ENCODE measurements at places on chromosomes 6 and 20.

- no peak for DNase-seq
Measured at GRCh38 chr6:165845493-165845892, 182.5 kb upstream of the PDE10A start.

DNA sequence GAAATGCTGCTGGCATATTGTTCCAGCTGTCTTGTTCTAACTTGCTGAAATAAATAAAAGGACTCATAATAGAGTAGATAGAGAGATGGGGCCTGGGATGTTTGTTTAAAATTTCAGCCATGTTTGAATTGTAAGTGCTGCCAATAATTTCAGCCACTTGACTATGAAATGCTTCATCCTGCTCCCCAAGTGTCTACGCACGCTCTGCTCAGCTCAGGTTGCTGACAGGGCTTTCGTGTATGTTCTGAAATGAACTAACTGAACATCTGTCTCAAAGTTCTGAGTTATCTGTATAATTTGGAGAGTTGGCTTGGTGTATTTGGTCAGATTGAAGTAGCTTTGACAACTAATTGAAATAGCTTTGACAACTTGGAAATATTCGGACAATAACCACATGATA is 387.8 kb downstream of the BMP2 start:
- no peak for DNase-seq

GRCh38 chr6:52420668-52421358 is 671 bp downstream of the EFHC1 start:
- no peak for DNase-seq

GRCh38 chr6:45679631-45680030 is 301.9 kb upstream of the SUPT3H start:
- DNase-seq = no peak

- DNase-seq = no peak
Measured at GRCh38 chr6:126721581-126722160, 381.8 kb downstream of the CENPW start.

- no peak for DNase-seq
Measured at GRCh38 chr6:66198062-66198624, 491.1 kb upstream of the EYS start.

- DNase-seq = no peak
Measured at GRCh38 chr20:59078231-59078630, 35.6 kb upstream of the PRELID3B start.

DNA sequence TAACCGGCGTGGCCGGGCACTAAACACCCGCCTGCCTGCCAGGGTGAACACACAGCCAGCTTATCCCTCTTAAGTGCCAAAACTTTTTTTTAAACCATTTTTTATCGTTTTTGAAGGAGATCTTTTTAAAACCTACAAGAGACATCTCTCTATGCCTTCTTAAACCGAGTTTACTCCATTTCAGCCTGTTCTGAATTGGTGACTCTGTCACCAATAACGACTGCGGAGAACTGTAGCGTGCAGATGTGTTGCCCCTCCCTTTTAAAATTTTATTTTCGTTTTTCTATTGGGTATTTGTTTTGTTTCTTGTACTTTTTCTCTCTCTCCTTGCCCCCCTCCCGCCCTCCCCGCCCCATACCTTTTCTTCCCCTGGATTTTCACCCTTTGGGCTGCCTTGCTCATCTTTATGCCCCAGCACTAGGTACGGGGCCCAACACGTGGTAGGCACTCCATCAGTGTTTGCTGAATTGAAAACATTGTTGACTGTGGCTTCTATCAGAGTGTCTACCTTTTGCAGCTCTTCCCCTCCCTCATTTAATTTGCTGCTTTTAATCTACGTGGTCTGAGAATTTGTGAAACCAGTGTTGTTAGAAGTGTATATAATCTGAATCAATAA is 1.5 kb downstream of the ZCCHC3 start:
- DNase-seq = no peak

DNA sequence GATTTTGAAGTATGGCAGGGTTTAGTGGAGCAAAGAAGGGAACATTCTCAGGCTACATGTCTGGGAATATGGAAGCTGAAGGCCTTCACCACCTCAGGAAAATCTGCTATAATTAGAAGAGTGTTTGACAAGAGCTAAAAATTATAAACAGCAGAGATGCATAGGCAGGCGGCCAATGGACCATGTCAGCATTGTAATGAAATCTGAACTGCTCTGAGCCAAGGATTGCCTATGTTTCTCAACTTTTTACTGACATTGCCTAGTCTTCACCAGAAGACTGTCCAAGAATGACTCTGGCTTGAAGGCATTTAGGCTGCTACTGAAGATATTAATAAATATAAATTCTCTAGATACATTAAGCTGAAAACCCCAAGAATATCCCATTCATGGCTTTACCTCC is 84.1 kb downstream of the C6orf52 start:
- no peak for DNase-seq
